ENCODE measurements at places on chromosomes 11 and 22.

GRCh38 chr11:64863391-64864060 is 14.9 kb downstream of the EHD1 start:
- DNase-seq, result peak; percentile 41

DNA sequence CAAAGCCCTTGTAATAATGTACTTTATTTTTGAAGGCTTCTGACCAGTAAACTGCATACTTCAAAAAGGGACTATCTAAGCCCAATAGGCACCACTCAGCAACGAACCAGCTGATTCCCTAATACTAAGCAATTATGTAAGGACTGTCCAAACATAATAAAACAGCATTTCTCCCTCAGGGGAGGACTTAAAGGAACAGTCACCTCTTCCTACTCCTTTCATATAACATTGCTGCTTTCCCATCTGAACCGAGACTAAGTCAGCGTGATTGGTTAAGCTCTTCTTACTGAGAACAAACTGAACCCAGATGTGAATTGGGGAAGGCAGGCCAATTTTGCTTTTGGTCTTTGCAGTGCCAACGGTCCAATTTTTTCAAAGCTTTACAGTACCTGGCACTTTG is 420.0 kb downstream of the METTL15 start:
- DNase-seq, result peak; percentile 32

- no peak for DNase-seq
Measured at GRCh38 chr22:26725012-26725676, 67.8 kb downstream of the MIAT start.

- DNase-seq, result no peak
Measured at GRCh38 chr11:111329306-111330204, 31.2 kb downstream of the POU2AF3 start.

DNA sequence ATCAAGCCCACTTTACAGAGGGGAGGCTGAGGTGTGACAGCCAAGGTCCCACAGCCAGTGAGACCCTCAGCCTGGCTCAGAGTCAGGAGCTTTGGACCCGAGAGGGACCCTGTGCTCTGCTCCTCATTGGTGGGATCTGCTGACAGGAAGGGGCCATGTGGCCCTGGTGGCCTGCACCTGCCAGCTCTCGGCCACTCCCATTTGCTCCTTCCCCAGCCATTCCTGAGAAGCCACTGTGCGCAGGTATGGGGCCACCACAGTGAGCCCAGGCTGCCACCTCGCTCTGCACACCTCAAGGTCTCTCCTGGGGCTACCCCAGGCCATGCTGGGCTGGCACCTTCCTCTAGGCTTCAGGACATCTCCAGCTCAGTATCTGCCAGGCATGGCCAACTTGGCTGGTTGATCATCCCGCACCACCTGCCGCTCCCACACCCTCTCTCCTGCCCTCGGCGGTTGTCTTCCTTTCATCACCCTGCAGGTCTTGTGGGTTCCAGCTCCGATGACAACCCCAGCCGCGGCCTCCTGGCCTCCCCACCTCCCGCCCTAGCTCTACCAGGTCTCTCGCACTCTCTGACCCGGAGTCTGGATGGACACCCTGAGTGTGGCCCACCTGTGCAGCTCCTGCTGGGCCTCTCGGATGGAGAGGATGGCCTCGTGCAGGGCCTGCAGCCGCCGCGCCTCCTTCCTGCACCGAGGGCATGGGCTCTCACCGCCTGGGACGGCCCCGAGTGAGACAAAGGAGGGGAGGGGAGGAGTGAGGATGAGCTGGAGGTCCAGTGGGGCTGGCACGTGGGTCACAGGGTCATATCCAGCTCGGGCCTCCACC is 32.2 kb upstream of the CARS1 start:
- DNase-seq, result no peak

DNA sequence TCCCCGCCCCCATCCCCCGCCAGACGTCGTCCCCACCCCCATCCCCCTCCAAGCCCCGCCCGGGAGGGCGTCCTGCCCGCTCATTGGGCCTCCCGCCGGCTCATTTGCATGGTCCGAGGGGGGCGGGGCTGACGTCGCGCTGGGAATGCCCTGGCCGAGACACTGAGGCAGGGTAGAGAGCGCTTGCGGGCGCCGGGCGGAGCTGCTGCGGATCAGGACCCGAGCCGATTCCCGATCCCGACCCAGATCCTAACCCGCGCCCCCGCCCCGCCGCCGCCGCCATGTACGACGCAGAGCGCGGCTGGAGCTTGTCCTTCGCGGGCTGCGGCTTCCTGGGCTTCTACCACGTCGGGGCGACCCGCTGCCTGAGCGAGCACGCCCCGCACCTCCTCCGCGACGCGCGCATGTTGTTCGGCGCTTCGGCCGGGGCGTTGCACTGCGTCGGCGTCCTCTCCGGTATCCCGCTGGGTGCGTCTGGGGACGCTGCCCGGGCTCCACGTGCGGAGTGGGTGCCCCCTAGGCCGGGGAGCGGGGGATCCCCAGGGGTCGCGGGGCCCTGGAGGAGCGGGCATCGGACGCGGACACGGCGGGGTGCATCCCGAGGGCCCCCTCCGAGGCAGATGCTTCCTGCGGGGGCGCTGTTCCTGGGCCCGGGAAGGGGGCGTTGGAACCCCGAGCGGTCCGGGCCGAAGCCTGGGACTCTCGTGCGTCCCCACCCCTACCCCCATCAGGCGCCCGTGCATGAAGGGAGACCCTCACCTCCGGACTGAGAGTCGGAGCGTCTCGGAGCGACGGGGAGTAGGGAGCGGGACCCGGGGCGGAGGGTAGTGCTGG is at the start of gene PNPLA3:
TSS of gene PNPLA3 (plus strand) at position 175 of the 834 bp plus-strand sequence. CDS start at position 282, 107 bp downstream.
- peak; percentile 85 for DNase-seq

DNA sequence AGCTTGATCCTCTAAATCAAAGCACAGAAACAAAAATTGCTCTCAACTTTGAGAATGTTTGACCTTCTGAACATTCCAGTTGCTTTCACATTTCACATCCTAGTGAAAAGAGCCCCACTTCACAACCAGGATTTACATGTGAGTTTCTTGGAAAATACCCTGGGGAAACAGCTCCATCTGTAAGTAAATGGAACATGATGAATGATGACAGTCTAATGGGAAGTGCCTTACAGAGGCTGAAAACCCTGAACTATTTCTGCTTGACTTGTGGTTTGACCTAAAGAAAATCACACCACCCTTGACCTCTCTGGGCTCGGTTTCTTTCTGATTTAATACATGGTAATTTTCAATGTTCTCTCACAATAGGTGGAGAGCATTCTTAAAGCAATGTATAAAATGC is 499.4 kb upstream of the API5 start:
- no peak for DNase-seq

All from EH (cell line).